Umbilical cord (tissue), 2 donors: ENCODE measurements at places on chromosomes 3 and 15. TPM values are rescaled to one million over a fixed set of nuclear protein-coding genes. Genes with fewer than 3 reads are reported as not detected.

- no peak for DNase-seq
These were observed 113.7 kb downstream of the MYO5A start for GRCh38 chr15:52414936-52415335.

DNA sequence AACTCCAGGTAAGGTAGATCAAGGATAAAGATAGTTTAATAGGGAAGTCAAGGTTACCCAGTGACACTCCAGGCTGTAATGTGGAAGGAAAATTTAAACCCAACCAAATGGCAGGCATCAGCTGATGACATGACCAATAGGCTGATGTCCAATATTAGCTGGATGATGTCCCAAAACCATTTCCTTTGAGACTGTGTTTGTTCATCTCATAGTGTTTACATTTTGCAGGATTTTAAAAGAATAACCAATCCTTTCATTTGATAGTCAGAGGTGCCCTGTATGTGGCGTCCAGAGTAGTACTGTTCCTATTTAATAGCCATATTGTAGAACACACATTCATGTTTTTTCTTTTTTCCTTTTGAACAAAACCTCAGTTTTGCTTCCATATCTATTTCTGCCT, 23.3 kb upstream of the TMEM158 start:
- no peak for DNase-seq

DNA sequence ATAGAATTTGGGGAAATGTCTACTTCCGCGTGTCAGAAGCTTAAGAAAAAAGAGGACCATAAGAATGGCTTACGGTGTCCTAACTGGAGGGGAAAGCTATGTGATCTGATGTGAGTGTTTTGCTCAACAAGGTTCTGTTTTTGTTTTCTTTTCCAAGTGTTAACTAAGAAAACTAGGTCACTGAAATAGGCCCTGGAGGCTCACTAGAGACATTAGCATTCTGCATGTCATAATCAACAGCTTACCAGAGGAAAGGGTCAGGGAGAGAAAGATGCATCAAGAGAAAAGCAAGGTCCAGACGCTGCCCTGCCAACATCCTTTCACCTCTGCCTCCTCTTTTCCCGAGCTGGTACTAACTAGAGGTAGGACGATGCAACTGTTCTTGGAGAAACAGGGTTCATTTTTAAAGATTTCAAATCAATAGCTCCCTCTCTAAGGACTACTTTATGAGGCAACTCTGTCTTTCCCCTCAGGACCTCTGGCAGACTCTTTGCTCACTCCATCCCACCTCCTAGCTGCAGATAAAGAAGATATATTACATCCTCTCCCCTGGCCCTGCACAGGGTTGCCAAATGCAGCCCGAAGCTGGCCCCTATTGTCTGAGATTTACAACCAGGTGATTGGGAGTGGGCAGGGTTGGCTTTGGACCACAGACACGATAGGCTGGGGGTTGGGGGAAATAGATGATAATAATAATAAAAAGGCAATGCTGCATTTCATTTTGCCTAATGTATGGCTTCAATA, 209.9 kb upstream of the SLC2A2 start:
- DNase-seq: no peak

GRCh38 chr3:42906070-42906847, at the start of gene ZNF662:
Gene ZNF662, plus strand, starts transcription at chr3:42906142. Its CDS starts 1,973 bp downstream, at chr3:42908115.
- peak; percentile 56 for DNase-seq

The KCNH8 gene
- 1.2 TPM for total RNA-seq

The C3orf22 gene
- total RNA-seq: 1.7 TPM

The DZIP1L gene
- 15.9 TPM for total RNA-seq

The ZDHHC23 gene
- 3.1 TPM for total RNA-seq

The CLDN18 gene
- 0.96 TPM for total RNA-seq
